ENCODE measurements at places on chromosomes 7 and 10. TPM values are rescaled to one million over a fixed set of nuclear protein-coding genes. Genes with fewer than 3 reads are reported as not detected.

Gene NYAP1
- 2.8 TPM for total RNA-seq

Gene SHH
- total RNA-seq: 2.4 TPM

Gene BTBD16
- total RNA-seq: 0.26 TPM

Gene FAM25G
- total RNA-seq: 4.3 TPM

Gene IQUB
- total RNA-seq: not detected
